CD4-positive, alpha-beta T cell treated with Interferon gamma for 1 hour (primary cell): ENCODE measurements at places on chromosomes 12 and 14.

DNA sequence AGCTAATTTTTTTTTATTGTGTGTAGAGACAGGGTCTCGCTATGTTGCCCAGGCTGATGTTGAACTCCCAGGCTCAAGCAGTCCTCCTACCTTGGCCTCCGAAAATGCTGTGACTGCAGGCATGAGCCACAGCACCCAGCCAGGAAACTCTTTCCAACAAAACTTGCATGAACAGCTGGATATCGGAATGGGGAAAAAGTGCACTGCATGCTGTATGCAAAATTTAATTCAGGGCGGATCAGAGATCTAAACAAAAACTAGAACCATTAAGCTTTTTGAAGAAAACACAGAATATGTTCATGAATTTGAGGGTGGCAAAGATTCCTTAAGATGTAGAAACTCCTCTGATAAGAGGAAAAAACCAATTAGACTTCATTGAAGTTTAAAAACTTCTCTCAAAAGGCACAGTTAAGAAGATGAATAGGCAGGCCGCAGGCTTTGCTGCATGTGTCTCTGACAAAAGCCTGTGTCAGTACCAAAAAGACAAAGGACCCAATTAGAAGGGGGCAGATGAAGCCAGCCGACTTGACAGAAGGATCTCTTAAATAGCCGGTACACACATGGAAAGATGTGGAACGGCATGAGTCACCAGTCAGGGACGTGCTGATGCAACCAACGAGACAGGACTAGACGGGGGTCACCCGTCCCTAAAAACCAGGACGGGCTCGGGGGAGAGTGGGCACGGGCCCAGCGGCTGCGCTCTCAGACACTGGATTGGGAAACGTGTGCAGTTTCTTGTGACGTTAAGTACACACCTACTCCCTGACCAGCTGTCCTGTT, 34.8 kb upstream of the MMP17 start:
- no peak for DNase-seq

DNA sequence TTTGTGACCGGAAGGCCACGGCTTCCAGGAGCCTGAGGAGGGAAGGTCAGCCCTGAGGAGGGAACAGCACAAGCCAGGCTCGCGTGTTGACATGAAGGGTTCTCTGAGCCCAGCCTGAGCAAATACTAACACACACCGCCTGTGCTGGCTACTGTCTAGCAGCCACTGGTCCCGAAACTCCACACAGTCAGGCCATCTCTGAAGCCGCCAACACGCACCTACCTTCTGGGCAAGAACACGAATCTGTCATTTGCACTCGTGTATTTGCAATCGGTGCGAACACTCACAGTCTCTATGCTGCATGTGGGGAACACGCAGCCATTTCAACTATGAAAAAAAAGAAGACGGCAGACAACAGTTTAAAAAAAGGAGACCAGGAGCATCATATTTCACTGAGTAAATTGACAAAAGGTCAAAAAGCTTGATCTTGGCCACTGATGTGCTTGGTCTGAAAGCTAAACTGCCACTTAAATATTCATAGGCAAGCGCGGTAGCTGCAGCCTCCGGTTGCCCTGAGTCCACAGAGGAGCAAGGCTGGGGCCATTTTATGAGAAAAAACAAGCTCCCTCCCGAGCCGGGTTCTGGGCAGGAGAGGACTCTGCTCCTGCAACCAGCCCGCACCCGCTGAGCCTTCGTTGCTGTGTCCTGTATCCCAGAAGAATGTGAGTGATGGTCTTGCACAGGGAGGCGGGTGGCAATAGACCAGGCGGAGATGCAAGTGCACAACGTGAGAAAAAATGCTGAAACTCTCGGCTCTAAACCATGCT, 57.8 kb downstream of the RIMBP2 start:
- DNase-seq = no peak

DNA sequence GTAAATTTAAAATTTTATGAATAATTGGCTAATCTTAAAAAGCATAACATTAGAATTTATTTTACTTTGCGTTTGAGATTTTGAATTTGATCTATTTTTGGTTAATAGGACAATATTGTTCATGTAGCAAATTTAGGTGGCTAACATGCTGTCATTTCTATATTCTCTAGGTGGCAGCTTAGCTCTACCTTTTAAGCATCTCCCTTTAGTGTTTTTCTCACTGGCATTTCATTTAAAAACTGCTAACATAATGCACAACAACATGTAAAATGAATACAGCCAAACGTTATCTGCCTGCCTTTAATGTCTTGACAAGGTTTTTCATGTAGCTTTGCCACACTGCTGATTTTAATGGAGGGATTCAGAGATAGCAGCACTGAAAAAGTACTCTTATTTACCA, 272.4 kb upstream of the FBXO33 start:
- no peak for DNase-seq

GRCh38 chr14:61203081-61203753, 77.9 kb downstream of the TMEM30B start:
- DNase-seq = no peak

GRCh38 chr12:117907108-117907689, 61.6 kb downstream of the KSR2 start:
- no peak for DNase-seq

DNA sequence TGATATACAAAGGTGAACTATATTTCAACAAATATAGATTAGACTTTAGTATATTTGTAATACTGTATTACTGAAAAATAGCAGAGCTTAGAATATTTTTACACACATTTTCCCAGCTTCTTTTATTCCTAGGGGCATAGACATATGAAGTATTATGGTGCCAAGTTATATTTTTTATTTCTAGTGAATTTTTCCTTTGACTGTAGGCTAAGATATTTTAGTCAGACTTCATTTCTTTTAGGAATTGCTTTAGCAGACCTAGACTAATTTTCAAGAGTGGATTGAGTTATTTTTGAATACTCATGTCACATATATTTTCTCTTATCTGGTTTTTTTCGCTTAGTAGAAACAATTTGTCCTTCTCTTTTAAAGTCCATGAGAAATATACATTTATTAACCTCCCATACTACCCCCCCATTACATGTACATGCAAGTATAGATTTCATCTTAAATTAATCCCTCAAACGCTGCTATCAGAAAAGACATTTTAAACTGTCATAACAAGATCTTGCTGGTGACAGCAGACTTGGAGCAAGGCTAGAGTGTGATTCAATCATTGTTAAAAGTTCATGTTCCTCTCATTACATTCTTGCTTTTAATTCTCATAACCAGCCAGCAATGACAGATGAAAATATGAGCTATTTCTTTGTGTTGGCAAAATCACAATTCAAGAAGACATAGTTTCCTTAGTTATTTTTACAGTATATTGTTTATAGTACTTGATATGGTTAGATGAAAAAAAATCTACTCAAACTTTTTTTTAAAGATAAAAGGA, 456.1 kb downstream of the AEBP2 start:
- no peak for DNase-seq

- DNase-seq = no peak
Measured at GRCh38 chr14:56812364-56813141, 2.3 kb upstream of the OTX2 start.

DNA sequence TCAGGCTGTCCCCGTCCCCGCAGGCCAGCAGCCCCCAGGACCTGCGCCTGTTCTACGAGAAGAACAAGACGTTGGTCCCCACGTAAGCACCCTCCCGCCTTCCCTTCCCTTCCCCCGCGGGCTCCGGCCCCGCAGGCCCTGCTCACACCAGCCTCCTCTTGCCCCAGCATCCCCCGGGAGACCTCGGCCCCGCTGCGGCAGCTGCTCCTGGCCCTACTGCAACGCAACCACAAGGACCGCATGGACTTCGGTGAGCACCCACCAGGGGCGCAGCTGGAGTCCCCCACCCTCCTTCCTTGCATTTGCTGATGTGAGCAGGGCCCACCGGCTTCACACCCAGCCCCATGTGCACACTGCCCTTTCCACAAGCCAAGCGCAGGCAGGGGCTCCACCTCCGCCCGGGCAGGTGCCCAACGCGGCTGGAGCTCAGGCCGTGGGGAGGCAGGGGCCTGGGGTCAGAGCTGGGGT, 15.4 kb downstream of the ULK1 start:
- no peak for DNase-seq

DNA sequence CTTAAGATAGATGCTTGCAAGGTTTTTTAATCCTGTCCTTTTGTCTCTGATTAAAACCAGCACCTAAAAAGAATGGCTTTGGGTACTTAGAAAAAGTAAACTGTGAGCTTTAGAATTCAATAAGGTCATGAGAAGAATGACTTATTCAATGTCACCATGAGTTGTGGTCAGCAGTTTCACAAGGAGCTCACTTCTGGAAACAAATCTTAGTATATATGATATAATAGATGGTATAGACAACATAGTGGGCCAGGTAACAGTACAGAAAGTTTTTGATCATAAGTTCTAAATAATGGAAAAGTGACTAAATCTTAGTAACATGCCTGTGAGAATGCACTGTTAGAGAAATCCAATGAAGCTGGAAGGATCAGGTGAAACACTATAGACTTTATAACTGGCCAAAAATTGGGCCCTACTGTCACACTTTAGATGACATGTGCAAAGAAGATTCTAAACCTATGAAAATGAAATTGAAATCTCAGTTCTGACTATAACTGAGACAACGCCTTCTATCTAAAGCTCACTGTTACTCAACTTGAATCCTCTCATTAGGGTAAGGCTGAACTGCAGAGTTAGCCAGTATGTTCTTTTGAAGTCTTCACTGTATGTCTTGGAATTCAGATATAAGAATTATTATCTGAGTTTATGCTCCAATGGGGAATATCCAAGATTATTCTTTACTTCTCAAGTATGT, 42.4 kb upstream of the RAD51AP1 start:
- no peak for DNase-seq

GRCh38 chr12:89126712-89127111, 225.6 kb downstream of the DUSP6 start:
- no peak for DNase-seq

DNA sequence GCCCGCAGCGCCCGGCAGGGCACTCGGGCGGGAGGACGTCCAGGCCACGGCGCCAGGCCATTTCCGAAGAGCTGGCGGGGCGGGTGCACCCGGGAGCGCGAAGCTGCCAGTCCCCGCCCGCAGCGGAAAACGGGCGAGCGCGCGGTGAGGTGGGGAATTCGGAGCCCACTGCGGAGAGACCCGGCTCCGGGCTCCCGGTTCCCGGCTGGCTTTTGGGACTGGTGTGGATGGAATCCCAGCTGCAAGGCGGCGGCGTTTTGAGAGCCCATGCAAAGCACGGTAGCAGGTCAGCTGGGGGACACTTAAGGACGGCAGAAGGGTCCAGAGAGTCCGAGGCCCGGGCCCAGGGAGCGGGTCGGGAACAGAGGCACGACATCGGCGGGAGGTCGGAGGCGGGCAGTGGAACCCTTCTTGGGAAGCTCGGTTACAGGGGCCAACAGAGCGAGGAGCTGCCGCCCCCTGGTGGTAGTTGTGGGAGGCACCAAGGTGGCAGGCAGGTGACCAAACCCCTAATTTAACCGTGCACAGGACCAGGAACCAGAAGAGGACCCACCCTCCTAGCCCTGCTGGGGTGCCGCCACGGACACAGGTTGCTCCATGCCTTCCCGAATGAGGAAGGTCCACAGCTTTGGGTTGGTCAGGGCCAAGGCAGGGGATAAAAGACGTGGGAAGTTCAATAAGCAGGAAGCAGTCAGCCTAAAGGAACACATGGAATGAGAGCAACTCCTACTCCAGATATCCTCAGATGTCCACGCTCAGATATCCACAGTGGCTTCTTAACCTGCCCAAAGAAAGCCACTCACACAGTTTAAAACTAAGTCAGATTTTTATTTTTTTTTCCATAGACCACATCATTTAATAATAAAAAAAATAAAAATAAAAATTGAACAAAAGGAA, 685 bp upstream of the CDH24 start:
- DNase-seq = peak; percentile 80

GRCh38 chr12:91577586-91578539, 395.2 kb upstream of the DCN start:
- DNase-seq = no peak

DNA sequence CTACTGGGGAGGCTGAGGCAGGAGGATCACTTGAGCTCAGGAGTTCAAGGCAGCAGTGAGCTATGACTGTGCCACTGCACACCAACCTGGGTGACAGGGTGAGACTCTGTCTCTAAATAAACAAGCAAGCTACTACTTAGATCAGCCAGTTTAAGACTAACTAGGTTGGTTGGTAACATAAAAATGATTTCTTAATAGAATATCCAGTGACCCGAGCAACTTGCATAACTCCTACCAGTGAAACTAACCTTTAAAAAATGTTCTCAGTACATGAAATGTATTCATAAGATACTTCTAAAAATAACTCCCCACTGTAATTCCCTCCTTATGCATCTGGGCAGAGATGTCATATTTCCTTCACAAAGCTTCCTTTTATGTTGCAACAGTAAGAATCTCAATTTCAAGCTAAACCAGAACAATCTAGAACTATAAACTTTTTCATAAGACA, 15.9 kb downstream of the TAOK3 start:
- DNase-seq = no peak

GRCh38 chr12:2856051-2856450, 788 bp downstream of the TEX52 start:
- DNase-seq = no peak

GRCh38 chr14:70882776-70883492, 24.3 kb upstream of the PCNX1 start:
- DNase-seq = peak; percentile 26

DNA sequence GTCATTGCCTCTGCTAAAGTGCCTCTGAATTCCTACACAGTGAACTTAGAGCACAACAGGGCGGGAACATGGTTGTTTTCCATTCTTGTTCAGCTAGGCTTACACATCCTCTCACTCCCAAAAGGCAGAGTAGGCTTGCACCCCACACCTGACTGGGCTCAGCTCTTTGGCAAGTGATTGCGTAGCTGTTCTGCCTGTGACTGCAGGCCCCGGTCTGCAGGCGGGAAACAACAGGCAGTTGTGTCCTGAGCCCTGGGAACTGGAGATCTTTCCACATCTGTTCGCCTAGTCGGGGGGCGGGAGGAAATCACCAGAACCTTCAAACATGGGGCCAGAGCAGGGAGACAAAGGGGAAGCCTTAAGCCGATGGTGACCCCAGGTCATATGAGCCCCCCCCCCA, 274.7 kb downstream of the ZFP36L1 start:
- DNase-seq = no peak

DNA sequence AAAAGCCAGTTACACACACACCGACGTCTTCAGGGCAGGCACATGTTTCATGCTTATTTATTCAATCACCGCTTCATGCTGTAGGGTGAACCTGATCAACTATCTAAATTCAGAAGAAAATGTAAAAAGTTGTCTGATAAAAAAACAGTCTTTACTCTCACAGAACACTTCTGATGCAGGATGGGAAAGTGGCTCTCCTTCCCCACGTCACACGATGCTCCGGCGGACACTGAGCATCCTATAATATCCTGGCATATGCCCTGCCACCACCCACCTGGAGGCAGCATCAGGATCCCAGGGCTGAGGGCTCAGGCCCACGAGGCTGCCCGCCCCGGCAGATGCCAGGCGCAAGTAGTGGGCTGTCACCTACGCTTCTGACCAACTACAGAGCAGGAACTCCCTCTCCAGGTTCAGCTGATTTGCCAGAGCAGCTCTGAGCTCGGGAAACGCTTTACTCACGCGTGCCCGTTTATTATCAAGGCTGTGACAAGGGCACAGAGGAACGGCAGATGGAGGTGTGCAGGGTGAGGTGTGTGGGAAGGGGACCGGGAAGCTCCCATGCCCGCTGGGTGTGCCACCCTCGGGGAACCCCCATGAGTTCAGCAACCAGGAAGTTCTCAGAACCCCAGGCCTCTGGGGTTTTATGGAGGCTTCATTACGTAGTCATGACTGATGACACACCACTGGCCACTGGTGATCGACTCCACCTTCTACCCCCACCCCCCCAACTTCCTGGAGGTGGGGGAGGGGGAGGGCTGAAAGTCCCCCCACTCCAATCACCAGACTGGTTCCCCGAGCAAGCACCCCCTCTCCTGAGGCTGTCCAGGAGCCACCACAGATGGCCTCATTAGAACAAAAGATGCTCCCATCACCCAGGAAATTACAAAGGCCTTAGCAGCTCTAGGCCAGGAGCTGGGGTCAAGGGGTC, 32.1 kb downstream of the SLC15A4 start:
- DNase-seq = peak; percentile 37
